ENCODE measurements at places on chromosomes 7 and 10.

DNA sequence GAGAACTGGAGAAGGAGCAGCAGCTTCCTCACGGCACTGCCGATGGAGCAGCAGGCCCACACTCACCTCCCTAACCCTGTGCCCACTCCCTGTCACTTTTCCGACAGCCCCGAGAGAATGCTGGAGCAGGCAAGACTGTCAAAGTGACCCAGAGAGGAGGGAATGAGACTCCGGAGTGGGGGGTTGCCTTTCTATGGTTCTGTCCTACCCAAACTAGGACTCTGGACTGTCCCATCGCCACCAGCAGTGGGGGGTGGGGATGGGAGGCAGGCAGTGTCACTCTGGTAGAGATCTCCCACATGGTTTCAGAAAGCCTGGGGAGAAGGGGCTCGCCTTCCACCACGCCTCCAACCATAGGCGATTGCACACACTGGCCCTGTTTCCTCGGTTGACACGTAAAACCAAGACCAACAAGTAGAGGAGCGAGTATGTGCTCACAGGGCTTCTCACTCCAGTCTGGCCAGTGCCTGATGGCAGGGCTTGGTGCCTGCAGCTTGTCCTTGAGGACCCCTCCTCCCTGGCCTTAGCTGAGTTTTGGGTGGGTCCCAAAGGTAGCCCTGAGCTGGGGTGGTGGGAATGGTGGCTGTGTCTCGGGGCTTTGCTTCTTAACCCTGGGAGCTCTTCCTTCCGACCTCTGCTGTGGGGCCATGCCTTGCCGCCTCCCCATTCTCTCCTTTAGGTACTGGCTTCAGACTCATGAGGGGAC is 148.5 kb downstream of the PTPN20 start:
- DNase-seq: no peak

GRCh38 chr7:156903232-156903909 is 10.4 kb upstream of the LMBR1 start:
- DNase-seq: no peak

GRCh38 chr10:30784524-30784896 is 155.0 kb upstream of the LYZL2 start:
- DNase-seq: no peak

- no peak for DNase-seq
Observed at GRCh38 chr10:122458693-122459092, 2.7 kb upstream of the HTRA1 start.

GRCh38 chr10:43699516-43699915 is 50.8 kb upstream of the ZNF32 start:
- no peak for DNase-seq

DNA sequence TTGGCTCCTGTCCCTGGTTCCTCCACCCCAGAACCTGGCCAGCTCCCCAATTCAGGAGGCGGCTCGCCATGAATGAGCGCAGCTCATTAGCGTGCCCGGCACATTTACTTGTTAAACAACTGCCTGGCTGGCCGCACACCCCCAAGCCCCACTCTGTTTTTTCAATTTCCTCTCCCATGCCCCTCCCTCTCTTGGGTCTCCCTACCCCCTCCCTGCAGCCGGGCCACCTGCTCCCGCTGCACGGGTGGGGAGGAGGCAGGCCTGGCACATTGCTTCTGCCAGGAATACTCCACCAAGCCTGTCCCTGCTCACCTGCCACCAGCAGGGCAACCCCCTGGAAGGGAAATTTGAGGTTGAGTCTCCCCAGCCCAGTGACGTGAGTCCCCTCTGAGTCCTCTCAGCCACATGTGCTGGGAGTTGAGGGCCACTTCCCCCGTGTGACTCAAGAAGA is 2.5 kb upstream of the SLIT1 start:
- DNase-seq: no peak

DNA sequence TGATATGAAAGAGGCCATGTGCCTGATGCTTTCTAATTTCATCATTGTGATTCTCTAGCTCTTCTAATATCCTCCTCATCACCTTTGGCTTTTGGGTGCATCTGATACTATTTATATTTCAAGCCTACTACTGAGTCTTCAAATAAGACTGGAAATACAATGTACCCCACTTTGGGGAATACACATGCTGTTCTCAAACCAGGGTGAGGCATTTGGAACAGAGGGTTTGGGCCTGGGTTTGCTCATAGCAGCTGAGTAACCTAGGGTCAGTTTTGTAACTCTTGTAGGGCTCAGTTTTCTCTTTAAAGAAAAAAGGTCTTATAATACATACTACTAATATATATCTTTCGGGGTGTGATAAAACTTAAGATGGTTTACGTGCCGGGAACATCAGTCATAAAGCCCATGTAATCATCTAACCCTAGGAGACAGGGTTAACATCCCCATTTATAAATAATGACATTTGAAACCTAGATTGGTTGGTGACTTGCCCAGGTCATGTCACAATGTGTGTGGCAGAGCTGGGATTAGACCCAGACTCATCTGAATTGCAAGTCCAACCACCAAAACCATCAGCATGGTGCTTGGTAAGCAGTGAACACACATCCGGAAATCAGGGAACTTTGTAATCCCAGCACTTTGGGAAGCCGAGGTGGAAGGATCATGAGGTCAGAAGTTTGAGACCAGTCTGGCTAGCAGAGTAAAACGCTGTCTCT is 23.0 kb downstream of the AKR1B15 start:
- DNase-seq: no peak

GRCh38 chr10:126736727-126737126 is 66.2 kb upstream of the C10orf90 start:
- no peak for DNase-seq

DNA sequence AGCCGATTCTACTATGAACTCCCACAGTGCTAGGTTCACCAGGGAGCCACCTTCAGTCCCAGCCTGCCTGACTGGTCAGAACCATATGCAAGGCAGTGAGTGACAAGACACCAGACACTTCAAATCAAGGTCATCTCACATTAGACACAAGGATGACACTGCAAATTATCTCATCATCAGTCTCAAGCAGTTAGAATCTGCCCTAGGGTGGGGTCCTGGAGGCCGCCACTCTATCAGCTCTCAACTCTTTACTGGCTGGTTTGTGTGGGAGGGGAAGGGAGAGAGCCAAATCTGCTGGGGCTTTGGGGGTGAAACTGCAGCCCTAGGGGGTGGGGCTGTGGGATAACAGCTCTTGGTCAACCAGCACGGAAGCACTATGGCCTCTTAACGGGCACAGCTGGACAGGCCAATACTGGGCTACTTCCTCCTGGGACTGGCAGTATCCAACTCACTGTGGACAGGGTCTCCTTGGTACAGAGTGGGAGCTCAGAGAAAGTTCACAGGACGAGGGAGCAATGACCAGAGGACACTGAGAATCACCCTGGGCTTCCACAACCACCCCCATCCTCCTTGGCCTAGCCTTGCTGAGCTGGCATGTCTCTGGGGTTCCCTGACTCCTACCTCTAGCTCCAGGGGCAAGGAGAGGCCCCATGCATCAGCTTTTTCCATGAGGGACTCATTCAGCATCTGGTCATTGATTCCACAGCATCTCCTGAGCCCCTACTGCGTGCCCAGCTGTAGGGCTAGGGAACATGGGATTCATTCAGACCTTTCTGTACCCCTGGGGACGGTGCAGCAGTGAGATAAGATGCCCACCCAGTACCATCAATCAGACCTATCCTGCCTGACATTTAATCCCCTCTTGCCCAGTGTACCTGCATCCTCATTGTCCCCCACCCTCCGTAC is 5.4 kb downstream of the GPRIN2 start:
- no peak for DNase-seq

DNA sequence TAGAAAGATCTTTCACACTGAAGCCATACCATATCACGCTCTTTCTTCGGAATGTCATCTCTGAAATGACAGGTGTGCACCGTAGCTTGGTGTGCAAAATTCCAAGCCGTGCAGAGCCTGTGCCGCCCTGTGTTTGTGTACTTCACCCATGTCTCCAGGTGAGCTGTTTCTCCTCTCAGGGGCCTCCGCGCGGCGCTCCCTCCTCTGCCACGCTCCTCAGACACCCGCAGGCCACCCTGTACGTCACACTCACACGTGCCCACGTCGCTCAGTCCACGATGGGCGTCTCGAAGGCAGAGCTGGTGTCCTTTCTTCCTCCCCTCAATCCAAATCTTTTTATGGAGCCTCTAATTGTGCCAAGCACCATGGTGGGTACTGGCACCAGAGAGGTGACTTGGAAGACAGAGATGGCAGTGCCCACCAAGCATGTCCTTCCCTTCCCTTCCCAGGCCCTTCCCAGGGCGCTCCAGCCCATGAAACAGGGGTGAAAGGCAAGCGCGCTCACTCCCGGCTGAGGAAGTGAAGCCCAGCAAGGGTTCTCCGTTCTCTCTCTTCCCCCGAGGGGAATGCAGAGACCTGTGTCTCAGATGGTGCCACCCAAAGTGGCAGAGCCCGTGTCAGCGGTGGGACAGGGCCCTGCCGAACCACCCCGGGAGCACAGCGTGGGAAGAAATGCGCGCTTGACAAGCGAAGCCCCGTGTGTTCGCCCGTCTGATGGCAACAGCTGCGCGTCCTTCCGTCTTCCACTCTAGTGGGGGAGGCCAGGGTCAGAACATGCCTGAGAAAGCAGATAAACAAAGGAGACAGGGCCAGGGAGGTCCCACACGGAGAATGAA is 292.5 kb upstream of the SHH start:
- no peak for DNase-seq

DNA sequence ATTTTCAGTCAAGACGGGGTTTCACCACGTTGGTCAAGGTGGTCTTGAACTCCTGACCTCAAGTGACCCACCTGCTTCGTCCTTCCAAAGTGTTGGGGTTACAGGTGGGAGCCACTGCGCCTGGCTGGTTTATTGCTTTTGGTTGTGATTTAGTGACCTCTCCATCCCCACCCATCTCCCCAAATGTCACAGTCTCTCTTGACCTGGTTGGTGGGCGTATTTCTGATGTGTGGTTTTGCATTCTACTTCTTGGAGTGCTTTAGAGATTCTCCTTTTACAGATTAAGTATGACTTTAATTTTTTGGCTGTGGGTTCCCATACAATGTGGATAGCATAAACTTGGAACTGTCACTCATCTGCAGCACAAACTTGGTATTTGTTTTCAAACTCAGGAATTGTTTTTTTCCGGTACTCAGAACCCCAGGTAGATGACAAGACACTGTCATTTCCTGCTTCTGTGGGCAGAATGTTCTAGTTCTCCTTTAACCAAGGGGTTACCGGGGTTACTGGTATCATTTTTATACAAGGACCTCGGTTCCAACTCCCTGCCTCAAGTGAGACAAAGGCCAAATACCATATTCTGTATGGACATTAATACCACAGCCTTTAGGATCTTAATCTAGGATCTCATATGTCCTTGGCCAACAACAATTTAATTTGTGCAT is 50.5 kb downstream of the MRC1 start:
- DNase-seq: no peak

DNA sequence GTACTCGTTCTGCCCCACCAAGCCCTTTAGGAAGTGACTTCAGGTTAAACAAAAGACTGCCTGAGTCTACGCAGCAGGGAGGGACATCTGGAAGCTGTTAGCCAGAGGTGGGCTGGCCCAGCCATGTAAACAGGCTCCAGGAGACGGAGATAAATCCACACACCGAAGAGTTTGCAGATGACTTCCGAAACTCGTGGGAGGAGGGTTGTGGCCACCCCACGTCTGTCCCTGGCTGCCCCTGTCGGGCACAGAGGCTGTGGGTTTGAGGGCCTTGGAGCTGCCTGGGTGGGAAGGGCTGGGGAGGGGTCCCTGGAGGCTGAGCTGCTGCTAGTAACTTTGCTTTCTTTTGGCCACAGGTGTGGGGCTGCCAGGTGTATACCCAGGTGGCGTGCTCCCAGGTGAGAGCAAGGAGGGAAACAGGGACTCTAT is 15.6 kb downstream of the ELN start:
- peak; percentile 79 for DNase-seq

DNA sequence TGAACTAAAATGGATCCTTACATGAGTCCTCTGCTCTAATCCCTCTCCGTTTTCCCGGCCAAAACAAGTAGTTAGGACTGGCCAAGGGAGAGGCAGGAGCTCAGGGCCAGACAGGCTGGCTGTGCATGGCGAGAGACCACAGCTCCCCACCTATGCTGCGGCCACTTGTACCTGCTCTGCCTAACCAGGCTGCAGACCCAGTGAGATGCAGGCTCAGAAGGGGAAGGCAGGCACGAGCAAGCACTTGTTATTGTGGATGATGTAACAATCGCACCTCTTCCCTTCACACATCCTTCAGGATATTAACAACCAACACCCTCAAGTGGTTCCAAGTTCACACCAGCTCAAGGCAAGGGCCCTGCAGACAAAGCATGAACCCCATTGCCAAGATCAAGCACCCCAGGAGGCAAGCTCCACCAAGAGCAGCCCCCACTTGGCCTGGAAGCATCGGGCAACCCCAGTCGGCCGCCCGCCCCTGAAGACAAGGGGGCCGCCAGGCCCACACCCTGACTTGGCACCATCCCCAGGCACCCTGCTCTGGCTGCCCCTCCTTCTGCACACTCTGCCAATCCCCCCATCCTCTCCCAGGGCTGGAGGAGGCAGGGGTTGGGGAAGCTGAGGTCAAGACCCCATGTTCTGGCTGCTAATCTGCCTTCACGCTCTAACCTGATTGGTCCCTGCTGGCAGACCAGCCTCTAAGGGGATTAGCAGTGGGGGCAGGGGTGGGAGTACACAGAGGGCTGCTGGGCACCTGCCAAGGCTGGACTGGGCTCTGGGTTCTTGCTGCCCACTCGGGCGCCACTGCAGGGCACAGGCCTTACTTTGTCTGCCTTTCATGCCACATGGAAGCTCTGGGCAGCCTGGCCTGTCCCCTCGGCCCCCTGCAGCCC is 111.3 kb downstream of the SLIT1 start:
- DNase-seq: peak; percentile 72

GRCh38 chr7:138125598-138126111 is 49.4 kb downstream of the AKR1D1 start:
- no peak for DNase-seq

DNA sequence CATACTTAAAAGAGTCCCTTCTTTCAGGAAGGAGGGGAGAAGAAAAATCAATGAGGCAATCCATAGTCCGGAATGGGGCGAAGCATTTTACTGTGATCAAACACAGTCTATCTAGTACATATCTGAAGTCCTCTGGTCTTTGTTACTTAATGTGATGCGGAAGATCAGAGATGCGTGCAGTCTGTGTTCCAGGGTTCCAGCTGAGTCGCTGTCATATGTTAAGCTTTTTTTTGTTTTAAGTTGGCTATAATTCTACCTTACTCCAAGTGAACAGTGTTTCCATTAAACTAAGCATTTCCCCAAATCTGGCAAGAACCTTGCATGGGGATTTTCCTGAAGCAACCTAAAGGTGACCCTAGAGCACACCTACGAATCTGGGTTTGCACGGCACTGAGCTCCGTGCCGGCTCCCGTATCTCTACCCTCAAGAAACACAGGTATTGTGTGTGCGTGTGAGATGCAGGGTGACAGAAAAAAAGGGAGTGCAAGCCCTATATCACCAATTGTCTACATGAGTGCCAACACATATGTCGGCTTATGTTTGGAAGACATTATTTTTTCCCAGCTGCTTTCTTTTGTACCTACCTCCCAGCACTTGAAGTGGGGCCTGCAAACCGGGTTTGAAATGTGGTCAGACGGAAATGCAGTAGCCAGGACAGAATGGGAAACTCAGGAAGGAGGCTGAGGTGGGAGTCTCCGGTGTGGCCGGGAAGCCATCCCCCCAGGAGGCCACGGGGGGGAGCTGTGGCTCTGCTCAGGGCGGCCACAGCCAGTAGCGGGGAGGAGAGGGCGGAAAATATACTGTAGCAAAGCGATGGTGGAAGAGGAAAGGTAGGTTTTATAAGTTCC is 435.8 kb upstream of the MGMT start:
- DNase-seq: peak; percentile 83

- DNase-seq: no peak
Observed at GRCh38 chr10:67676208-67676825, 19.7 kb downstream of the CTNNA3 start.
